ENCODE measurements at places on chromosomes 4 and X.

DNA sequence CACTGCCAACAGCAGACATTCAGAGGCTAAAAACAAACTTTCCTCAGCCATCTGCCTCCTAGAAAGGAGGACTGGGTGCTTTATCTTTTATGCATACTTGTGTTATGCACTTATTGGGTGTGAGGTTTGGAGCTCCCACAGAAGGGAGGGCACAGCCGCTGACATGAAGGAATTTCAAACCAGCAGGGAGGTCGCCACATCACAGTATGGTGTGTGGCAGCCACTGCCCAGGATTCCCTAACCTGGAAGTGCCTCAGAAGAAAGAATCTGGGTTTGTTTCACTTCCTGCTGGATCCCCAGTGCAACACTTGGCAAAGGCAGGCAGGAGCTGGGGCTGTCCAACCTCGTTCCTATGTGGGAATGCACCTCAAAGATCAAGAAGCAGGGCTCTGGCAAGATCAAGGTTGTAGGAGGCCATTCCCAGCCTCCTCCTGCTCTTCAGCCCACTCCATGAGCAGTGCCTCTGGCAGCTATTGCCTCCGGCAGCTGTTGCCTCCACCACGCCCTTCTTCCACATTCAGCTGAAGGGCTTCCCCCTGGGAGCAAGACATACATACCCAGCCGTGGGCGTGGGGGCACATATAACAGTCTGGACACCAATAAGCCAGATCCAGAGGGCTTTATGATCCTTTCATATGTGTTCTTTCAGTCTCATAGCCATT lies 109.0 kb upstream of the MAMLD1 start:
- no peak for DNase-seq

DNA sequence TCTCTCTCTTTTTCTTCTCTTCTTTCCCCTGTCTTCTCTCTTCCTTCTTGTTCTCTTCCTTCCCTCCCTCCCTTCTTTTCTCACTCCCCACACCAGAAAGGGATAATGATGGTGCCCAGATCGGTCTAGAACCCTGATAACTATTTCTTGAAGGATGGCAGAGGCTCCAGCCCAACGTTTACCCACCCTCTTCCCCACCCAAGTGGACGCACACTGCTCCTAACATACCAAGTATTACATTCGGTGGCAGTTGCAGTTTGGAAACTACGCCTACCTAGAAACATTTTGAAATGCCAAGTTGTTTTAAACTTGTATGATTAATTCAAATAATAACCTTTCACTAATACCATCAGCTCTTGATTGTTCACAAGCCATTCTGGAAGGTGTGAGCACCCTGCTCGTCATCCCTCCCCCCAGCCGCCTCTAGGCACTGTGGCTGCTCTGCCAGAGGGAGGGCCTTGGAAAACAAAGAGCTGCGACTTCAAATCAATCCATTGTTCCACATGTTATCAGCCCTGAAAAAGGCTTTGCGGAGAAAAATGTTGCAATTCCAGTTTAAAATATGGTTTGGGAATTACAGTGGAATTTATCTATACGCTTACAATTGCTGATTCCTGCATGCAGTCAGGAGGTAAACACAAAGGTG lies 1017.5 kb upstream of the TENM3 start:
- DNase-seq, result no peak

DNA sequence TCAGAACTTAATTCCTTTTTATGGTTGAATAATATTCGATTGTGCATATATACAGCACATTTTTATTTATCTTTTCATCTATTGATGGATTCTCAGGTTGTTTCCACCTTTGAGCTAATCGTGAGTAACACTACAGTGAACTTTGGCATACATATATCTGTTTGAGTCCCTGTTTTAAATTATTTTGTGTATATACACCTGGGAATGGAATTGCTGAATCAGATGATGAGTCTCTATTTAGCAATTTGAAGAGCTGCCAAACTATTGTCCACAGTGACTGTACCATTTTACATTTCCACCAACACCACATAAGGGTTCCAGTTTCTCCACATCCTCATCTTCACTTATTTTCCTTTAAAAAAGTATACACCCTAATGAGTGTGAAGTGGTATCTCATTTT lies 166.2 kb upstream of the FGF13 start:
- no peak for DNase-seq

GRCh38 chr4:107922486-107923473 lies 8.6 kb upstream of the CYP2U1 start:
- no peak for DNase-seq

DNA sequence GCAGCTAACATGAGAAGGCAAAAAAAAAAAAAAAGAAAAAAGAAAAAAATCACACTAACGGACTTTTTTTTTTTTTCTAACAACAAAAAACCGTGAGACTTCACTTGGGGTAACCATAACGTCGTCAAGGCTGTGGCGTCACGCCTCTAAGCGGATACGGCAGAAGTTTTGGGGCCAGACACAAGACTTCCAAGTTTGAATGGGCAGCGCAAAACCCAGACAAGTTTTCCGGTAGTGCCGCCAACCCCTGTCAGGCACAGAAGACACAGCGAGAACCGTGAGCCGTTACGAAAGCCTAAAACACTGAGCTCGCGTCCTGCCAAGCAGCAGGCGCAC lies 556 bp upstream of the SMARCA5 start:
- DNase-seq, result no peak

DNA sequence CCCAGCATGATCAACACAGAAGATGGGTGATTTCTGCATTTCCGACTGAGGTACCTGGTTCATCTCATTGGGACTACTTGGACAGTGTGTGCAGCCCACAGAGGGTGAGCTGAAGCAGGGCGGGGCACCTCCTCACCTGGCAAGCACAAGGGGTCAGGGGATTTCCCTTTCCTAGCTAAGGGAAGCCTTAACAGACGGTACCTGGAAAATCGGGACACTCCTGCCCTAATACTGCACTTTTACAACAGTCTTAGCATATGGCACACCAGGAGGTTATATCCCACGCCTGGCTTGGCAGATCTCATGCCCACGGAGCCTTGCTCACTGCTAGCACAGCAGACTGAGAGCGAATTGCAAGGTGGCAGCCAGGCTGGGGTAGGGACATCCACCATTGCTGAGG lies 92.9 kb upstream of the GRID2 start:
- no peak for DNase-seq

- DNase-seq, result no peak
Observed at GRCh38 chr4:99863-100262, 24.4 kb upstream of the ZNF718 start.

DNA sequence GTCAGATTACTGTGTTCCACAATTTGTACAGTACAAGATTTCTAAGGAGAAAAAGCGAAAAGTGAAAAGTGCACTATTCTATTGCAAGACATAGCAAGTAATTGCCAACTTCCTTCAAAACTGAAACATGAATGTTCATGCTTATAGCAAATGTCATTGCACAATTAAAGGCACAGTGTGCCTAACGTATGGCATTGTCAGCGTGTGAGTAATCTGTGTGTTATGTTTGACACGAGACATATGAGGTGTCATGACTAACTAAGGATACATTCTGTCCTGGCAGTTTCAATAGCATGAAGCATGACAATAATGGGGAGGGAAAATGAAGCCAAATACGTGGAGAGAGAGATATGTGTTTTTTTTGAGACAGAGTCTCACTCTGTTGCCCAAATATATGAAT lies 33.6 kb upstream of the TBC1D9 start:
- no peak for DNase-seq

Measured in left ventricle myocardium superior (tissue), 1 donor.